Stimulated activated CD8-positive, alpha-beta memory T cell treated with anti-CD3 and anti-CD28 coated beads, Interleukin-15, amount 100 ng/mL, for 48 hours (primary cell): ENCODE measurements at places on chromosomes 16 and 17.
A peak's percentile ranks its signal among the peaks of the same experiment; 100 is the strongest.

- DNase-seq, result no peak
Observed at GRCh38 chr17:55735731-55736405, 13.2 kb upstream of the TMEM100 start.

DNA sequence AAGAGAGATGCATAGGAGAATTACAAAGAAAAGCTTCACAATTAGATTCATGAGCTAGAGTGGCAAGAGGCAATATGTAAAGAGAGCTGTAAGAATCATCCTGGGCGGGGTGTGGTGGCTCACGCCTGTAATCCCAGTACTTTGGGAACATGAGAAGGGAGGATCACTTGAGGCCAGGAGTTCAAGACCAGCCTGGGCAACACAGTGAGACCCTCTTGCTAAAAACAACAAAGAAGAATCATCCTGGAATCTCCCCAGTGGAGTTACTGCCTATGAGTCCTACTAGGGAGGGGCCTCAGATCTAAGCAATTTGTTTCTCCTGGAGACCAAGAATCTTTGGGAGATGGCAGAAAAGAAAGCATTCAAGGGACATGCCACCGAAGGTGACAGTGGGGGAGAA lies 119.1 kb downstream of the HIC1 start:
- DNase-seq, result no peak

DNA sequence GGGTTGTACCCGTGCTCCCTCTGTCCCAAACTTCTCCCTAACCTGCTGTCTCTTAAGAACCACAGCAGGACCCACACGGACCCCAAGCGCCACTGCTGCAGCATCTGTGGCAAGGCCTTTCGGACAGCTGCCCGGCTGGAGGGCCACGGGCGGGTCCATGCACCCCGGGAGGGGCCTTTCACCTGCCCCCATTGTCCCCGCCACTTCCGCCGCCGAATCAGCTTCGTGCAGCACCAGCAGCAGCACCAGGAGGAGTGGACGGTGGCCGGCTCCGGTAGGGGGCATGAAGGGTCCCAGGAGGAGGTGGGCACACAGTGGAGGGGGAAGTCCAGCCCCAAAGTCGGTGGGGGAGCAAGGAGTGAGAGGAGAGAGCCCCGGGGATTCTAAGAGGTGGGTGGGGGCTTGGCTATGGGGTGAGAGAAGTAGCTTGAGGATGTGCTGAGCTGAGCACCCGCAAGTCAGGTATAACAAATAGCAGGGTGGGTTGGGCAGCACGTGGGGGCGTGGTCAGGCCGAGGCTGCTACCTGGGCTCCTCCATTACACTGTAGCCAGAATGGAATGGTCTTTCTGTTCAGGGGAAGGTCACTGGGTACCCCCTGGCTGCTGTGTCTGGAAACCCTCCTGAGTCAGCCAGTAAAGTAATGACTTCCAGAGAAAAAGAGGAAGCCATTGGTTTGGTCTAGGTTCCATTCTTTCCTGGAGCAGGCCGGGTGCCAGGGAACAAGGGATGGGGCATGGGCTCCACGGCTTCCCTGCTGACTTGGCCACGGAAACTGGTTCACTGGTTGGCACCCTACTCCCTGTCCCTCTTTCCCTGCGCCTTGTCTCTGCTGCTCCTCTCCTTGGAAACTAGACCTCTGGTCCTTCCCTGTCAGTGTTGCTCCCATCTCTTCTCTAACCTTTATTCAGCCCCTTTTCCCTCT lies 7.1 kb downstream of the PRSS53 start:
- DNase-seq, result no peak

- no peak for DNase-seq
Observed at GRCh38 chr16:85136213-85136701, 24.0 kb upstream of the CIBAR2 start.

DNA sequence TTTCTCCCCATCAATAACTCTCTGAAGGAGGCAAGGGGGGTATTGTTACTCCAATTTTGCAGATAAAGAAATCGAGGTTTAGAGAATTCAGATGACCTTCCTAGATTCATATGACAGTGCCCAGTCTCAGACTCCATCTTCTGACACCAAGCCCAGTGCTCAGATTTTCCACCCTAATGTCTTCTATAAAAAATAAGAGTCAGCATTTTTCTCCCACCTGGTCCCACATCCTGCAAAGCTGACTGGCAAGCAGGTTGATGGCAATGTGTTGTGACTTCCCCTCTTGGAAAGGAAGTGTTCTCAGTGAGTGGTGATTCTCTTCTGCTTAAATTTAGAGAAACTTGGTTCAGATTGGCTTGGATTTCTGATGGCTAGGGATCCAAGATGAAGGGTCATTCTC lies 129.4 kb downstream of the SOX9 start:
- no peak for DNase-seq

- no peak for DNase-seq
Observed at GRCh38 chr16:88019821-88020515, 68.7 kb downstream of the BANP start.

DNA sequence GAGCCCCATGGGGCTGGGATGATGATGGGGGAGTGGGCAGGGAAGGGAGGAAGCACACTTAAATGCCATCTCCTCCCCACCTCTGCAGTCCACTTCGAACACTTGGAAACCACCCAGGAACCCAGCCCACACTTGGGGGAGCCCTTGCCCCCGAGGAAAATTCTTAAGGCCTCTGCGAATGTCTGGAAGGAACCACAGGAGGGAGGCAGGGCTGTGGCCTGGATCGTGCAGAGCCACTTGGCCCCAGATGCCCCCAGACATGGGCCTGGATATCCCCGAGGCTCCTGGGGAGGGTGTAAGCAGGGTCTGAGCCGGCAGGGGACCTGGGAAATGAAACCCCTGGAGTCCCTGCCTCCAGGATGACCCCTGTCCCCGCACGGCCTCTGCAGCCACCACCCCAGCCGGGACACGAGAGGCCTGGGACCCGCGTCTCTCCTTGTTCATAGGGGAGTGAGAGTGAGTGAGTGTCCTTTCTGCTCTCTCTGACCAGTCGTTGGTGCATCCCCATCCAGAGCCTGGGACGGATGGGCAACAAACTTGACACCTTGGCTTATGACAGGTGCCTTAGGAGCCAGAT lies 11.8 kb upstream of the MTSS2 start:
- DNase-seq, result no peak

- DNase-seq, result peak; percentile 60
Observed at GRCh38 chr17:7650509-7651096, at the start of gene ATP1B2. ATP1B2 (plus strand) TSS chr17:7650926; CDS start chr17:7651519, 593 bp downstream.

- DNase-seq, result peak; percentile 28
Observed at GRCh38 chr17:17613708-17614114, 22.2 kb upstream of the PEMT start.

- no peak for DNase-seq
Observed at GRCh38 chr17:67759355-67760171, 41.8 kb downstream of the NOL11 start.

DNA sequence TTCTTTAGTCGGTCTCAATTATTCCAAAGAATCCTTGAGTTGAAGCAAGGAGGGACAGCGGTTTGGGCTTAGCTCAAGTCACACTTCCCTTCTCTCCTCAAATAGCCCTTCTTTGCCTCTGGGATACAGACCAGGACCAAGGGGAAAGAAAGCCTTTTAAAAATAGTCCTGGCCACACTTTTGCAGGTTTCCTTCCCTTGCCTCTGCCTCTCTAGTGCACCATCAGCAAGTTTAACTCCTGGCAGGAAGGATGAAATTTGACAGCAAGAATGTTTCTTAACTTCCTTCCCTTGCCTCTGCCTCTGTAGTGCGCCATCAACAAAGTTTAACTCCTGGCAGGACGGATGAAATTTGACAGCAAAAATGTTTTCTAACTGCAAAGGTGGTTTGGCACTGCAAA lies 7.2 kb upstream of the G6PC1 start:
- no peak for DNase-seq

DNA sequence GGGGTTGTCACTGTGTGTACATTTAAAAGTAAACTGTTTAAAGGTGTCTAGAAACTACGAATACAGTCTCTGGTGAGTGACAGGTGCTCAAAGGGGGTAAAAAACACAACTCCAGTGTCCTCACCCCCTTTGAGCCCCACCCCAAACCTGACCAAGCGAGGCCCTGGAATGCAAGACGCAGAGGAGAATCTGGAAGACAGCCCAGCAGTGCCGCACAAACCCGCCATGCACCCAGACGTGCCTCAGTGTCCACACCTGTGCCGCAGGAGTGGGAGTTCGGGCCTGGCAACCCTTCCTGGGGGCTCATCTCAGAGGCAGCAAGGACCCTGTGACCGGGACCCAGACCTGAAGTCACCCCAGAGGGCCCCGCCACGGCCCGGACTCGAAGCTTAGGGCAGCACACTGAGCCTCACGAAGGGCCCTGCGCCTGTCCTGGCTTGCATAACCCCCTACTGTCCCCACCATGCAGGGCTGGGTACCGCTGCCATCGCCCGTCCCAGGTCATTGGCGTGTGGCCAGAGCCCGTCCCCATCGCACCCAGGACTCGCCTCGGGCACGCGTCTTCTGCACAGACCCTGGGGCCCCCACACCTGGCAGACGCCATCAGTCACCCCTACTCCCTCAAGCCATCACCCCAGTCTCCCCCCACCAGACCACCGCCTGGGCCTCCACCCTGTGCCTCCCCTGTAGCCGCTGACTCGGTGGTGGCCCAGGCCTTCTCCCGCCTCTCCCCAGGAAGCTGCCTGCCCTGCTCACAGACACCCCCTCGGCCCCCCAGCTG lies 33.0 kb upstream of the ZC3H18 start:
- DNase-seq, result no peak

- DNase-seq, result no peak
Observed at GRCh38 chr17:40015005-40015997, at the start of gene CSF3. CSF3 (plus strand) TSS chr17:40015440; CDS start chr17:40015475, 35 bp downstream.

GRCh38 chr16:11851294-11852091 lies at the start of gene RSL1D1:
RSL1D1 (minus strand) TSS chr16:11851542; CDS start chr16:11851512, 30 bp downstream.
- DNase-seq, result peak; percentile 90

DNA sequence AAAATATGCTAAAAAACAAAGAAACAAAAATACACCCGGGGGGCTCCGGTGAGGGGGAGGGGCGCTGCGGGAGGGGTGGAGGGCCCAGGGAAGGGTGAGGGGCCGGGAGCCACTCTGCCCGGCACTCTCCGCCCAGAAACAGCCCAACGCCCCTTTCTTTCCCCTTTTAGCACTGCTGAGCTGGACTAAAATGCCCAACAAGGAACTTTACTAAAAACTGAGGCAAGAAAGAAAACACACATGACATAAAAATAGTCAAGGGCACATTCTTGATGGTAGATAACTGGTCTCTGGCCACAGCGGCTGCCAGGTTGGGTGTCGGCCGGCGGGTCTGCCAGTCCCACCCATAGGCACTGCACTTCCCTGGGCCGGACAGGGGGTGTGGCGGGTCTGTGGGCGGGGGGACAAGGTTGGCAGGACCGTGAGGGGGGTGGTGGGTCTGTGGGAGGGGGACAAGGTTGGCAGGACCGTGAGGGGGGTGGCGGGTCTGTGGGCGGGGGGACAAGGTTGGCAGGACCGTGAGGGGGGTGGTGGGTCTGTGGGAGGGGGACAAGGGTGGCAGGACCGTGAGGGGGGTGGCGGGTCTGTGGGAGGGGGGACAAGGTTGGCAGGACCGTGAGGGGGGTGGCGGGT lies 20.9 kb downstream of the METRNL start:
- DNase-seq, result no peak

GRCh38 chr16:11139326-11140097 lies 116.5 kb downstream of the SOCS1 start:
- no peak for DNase-seq

- DNase-seq, result peak; percentile 91
Observed at GRCh38 chr17:44210342-44211192, 8.9 kb downstream of the UBTF start.

DNA sequence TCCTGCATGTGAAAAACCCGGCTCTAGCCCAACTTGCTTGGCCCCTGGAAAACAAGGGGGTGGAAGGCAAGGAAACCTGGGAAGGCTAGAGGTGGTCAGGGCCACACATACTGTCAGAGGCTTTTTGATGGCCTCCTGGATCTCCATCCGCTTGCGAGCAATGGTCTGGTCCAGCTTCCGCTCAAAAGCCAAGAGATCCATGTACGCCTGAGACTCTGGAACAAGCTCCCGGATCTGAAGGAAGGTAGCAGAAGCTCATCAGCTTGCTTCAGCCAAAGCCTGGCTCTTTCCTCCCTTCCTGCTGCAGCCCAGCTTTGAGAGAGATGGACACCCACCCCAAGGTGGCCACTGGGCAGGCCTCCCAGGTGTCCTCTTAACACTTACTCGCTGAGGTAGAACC lies 5.7 kb downstream of the SMARCD2 start:
- DNase-seq, result no peak

- no peak for DNase-seq
Observed at GRCh38 chr16:79054211-79054984, 546.1 kb downstream of the MAF start.

DNA sequence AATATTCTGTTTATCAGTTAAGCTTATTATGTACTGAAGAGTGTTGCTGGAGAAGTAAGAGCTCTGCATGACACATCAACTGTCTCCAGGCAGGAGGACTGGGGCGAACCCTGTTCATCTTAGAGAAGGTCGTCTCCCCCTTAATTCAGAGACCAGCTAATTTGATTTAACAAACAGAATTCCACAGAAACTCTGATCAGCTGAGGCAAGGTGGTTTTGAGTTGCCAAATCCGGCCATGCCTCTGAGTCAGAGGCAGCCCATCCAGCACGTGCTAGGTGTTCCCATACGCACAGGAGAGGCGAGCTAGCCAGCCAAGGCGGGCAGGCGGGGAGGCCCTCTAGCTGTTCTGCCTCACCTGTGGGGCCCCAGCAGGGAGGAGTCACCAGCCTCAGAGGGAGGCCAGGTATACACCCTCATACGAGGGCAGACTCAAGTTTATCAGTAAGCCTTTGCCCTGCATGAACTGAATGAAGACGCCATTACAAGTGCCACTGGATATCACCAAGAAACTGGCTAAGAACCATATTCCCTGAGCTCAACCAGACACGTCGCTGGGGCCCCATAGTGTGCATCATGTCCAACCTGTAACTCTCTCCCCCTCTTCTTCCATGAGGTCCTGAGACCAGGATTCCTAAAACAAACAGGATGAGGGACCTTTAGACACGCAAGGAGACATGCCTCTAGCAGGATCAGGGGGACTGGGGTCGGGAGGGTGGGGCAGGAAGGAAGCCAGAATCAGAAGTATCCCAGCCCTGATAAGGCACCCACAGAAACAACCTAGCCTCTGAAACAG lies 25.7 kb downstream of the STAT5A start:
- no peak for DNase-seq

GRCh38 chr17:608511-609231 lies 106.0 kb downstream of the VPS53 start:
- DNase-seq, result no peak

- DNase-seq, result no peak
Observed at GRCh38 chr17:44568945-44569858, 11.9 kb downstream of the FZD2 start.

- DNase-seq, result no peak
Observed at GRCh38 chr16:24983561-24983960, 31.6 kb downstream of the ARHGAP17 start.

GRCh38 chr17:9472094-9472493 lies 103.5 kb downstream of the STX8 start:
- no peak for DNase-seq

GRCh38 chr17:17681744-17682292 lies 560 bp downstream of the RAI1 start:
- peak; percentile 26 for DNase-seq
